ENCODE measurements at places on chromosomes 6 and 20.

DNA sequence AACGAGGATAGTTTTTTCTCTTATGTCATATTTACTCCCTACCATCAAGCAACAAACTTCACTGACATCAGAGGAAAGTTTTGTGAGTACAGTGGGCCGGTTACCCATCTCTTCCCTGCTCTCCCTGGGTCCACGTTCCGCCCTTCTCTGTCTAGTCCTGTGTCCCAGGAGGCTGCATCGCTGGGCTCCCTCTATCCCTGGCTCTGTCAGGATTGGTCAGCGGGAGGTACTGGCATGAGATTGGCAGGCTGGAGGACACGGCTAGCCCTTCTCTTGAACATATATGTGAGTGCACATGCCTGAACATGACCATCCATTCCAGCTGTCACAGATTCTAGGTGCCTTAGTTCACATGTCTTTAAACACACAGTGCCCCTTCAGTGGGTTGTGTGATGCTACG, 30.3 kb upstream of the TMEM181 start:
- no peak for DNase-seq

DNA sequence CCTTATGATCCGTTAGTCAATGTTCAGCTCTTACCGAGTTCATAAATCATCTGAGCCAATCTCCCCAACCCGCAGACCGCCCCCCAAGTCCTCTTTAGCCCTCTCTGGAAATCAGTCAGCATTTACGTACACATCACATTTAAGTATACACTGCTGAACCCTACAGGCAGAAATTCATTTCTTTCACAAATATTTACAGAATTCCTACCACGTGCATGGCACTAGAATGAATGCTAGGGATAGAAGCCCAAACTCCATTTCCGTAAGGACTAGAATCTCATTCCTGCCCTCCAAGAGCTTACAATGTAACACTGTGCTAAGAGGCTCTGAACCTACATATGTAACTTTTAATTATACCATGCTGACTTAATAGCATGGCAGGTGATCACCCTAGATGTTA, 1.8 kb downstream of the OSER1 start:
- no peak for DNase-seq

DNA sequence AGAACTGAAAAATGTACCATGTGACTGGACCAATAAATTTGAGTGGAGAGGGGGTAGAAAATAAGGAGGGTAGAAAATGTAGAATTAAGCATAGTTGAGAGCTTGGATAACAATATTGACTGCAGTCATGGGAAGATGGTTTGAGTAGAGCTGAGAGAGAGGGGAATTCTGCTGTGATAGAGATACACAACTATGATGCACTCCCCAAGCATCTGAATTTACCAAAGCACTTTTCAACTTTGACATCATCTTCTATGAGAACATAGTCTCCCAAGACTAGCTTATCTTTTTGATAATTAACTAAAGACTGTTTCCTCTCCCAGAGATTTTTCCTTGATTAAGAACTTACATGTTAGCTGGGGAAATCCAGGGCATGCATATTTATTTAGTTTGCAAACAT, 103.1 kb downstream of the TNFRSF21 start:
- DNase-seq = no peak

GRCh38 chr6:134472046-134472445, 154.1 kb upstream of the SGK1 start:
- no peak for DNase-seq

GRCh38 chr6:50635429-50635828, 77.9 kb upstream of the TFAP2D start:
- DNase-seq = no peak

GRCh38 chr20:24835195-24835594, 113.9 kb upstream of the CST7 start:
- no peak for DNase-seq

DNA sequence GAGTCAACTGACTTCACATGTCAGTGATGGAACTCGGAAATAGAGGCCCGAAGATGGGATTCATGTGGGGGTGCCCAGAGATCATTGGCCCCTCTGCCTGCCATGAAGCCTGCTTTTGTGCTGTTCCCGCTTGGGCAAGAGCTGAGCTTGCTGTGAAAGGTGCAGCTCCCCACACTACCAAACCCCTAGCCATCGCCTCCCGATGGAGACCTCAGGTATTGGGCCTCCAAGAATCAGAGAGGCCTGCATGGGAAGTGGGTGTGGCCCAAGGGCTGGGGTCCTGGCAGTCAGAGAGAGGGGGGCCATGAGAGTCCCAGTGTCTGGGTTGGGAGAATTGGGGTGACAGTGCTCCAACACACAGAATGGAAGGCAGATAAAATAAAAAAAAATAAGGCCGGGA, 160.9 kb downstream of the SOD2 start:
- DNase-seq = no peak

DNA sequence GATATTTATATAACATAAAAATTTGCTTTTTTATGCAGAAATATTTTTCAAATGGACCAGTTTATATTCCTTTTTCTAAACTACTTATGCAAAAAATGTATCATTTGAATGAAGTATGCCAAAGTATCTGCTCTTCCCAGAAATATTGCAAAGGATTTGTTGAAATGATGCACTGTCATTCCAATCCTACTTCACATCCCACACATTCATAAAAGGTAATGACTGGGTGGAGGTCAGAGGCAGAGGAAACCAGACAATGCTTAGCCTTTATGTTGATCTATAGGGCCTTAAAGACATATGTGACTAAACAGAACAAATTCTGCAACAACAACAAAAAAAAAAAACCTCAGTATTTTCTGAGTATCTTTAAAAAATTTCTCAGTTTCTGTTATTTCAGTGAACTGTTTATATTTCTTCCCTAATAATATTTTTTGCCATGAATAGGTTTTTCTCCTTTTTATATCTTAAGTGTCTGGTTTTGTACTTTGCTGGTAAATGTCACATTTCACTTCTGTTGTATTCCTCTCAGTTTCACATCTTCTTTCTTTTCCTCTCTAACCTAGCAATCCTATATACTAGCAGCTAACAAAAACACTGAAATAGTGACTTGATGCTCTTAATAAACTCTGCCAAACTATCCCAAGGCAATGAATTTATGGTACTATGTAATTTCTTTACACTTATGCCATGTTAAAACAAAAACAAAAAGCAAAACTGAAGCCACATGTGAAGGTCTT, 374.1 kb downstream of the BCKDHB start:
- DNase-seq = no peak

GRCh38 chr20:3014662-3015061, 28.8 kb upstream of the GNRH2 start:
- no peak for DNase-seq

DNA sequence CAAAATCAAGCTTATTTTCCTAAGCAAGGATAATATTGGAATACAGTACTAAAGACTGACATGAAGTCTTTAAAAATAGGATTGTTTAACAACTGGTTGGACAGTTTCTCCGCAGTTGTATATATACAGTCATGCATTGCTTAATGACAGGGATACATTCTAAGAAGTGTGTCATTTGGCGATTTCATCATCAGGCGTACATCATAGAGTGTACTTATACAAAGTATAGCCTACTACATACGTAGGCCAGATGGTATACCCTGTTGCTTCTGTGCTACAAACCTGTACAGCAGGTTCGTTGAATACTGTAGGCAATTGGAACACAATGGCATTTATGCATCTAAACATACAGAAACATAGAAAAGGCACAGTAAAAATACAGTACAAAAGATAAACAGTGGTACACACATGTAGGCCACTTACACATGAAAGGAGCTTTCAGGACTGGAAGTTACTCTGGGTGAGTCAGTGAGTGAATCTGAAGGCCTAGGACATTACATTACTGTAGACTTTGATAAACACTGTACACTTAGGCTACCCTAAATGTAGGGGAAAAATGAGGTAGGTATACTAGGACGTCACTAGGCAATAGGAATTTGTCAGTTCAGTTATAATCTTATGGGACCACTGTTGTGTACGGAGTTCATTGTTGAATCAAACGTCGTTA, 20.1 kb downstream of the HECA start:
- no peak for DNase-seq

- DNase-seq = no peak
Measured at GRCh38 chr20:2086177-2086979, 15.2 kb upstream of the STK35 start.

DNA sequence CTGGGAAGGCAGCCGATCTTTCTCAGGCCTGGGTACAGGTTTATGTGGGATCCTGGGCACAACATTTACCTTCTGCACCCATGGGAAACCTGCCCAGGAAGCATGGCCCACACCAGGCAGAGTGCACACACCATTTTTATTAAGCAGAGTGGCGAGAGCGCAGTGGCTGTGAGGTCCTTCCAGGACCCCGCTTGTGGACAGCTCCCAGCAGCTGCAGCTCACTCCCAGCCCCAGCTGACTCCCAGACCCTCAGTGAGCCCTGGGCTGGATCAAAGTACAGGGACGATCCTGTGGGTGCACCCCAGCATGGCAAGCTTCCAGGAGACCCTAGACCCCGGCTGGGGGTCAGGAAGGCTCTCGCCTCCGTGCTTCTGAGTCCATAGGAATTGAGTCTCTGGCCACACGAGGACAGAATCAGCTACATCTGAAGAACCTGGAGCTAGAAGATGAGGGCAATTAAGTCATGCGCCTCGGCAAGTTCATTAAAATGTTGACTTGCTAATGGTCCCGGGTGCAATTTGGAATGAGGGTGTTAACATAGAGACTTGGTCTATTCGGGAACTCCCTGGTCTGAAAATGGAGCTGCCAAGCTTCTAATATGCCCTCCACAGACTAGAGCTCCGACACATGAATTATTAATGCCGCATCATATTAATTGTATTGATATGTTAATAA, 65.4 kb upstream of the SLCO4A1 start:
- DNase-seq = no peak

DNA sequence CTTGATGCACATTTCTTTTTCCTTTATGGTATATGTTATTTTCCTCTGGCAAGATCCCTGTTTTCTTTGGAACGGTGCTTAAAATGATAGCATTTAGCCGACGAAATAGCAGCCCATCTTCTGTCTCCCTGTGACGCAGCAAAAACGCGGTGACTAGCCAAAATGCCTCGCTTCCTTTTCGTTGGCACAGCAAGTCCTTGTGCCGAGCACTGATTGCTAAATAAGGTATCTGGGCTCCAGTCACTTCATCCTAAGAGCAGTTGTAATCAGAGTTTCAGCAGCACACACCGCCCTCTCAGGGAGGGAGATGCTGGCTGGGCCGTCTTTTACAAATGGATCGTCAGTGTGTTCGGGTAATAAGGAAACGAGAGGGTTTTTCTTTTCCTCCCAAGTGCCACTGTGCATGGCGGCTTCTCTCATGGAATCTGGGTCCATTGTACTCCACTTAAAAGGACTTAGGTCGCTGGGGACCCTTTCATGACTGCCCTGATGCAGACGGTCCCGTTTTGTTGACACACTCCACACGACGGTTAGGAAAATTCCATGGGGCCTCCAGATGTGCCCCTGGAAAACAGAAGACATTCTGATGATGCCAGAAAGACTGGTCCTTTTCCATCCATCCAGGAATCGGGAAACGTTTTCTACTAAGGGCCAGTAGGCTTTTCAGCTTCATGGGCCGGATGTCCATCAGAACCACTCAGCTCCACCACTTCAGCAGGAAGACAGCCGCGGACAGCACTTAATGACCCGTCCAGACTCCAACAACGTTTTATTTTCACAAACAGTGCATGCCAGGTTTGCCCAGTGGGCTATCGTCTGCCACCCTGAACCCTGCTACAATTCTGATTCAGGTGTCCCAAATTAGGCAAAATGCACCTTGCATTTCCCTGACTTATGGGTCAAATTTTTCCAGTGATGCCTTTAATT, 185.5 kb downstream of the CDH4 start:
- DNase-seq = no peak

DNA sequence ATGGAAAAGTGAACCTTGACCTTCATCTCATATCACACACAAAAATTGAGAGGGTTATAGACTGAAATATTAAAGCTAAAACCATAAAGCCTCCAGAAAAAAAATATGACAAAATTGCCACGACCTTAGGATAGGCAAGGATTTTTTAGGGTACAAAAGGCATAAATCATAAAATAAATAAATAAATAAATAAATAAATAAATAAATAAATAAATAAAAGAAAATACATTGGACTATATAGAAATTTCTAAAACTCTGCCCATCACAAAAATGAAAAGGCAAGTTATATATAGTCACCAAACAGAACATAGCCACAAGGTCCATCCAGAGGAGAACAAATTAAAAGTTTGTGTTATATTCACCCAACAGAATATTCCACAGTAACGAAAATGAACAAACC, 108.6 kb downstream of the INSM1 start:
- no peak for DNase-seq

- no peak for DNase-seq
Measured at GRCh38 chr6:10746915-10747250, 722 bp upstream of the TMEM14B start.

- no peak for DNase-seq
Measured at GRCh38 chr20:2350606-2351005, 30.1 kb upstream of the TGM6 start.

DNA sequence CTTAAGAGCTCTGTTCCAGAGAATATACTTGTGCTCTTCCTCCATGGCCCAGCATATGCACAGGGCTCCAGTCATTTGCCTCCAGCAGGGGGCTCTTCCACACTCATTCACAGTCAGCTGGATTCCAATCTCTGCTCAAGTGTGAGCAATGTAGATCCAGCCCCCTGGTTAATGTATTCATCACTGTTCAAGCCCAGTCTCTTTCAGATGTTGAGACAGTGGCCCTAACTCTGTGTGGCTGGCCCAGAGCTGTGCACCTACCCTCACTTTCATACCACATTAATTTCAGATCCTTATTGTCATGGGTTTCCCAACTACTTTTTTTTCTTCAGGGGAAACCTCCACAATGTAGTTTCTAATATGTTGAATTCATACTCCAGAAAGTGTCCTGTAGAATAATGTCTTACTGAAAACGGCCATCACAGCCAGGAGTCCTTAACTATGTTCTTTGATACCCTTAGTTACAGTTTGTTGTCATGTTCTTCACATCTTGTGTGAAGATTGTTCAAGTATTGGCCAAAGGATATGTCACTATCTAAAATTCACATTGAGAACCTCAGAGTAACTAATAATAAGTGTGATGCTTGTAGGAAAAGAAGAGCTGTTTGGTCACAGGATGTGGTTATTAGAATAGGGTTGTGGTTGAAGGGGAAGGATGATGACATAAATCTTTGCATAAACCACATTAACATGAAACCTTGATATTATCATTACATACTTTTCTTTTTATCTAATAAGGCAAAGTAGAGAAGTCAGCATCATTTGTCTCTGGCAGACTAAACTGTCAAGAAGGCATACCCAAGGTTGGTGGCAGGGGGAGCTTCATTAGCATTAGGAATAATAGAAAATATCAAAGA, 14.4 kb upstream of the HLA-DQA1 start:
- DNase-seq = no peak

DNA sequence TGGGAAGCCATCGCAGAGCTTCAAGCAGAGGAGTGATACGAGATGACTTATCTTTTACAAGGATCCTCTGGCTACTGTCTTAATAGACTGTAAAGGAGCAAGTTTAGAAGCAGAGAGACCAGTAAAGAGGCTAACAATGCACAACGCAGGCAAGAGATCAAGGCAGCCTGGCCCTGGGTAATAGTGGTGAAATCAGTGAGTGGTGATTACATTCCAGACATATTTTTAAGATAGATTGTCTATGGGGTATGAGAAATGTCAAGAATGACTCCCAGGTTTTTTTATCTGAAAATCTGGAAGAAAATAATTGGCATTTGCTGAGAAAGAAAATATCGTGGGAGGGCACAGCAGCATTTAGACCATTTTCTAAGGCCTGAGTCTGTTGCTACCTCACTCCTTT, 213.6 kb upstream of the HTR1E start:
- no peak for DNase-seq

- DNase-seq = no peak
Measured at GRCh38 chr6:85364344-85364743, 85.5 kb upstream of the NT5E start.

Data from hematopoietic multipotent progenitor cell treated with erythropoietin and hydrocortisone succinate and interleukin-3 and kit ligand, for 15 days (in vitro differentiated cells).